ENCODE measurements at places on chromosomes 6 and 20.

DNA sequence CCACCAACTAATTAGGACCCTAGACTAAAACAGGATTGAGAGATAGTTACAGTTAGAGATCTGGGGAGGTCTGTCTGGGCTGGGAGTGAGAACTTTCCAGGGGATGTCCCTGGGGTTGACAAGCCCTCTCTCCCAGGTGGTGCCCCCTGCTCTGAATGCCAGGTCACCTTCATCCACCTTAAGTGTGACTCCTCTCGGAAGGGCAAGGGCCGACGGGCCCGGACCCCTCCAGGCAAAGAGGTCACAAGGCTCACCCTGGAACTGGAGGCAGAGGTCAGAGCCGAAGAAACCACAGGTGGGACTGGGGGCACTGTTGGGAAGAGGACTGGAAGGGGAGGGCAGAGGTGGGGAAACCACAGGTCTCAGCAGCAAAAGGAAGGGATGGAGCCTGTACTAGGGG, 17.0 kb upstream of the ZNF76 start:
- DNase-seq: no peak

- no peak for DNase-seq
Observed at GRCh38 chr6:101266063-101266462, 127.4 kb upstream of the GRIK2 start.

DNA sequence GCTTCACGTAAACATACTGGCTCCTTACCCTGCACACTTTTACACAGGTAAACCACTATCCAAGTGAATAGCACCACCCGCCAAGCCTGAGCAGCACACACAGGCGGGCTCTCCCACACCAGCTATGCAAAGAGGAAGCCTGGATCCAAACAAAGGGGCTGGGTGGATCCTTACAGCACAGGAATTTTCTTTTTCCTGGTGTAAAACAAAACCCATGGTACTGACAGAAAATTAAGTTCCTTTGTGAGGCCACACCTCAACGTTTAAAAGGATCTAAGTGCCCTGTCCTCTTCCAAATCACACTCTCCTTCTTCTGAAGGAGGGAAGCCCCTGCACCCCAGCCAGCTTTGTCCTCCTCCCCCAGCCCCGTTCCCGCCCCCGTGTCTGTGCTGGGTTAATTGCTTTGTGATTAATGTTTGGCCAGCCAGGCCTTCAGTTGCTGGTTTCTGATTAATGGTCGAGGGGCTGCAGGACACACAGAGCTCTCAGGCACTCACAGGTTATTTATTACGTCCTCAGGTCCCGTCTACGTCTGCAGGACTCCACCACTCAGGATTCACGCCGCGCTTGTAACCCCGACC, 6.1 kb downstream of the DACT2 start:
- no peak for DNase-seq

DNA sequence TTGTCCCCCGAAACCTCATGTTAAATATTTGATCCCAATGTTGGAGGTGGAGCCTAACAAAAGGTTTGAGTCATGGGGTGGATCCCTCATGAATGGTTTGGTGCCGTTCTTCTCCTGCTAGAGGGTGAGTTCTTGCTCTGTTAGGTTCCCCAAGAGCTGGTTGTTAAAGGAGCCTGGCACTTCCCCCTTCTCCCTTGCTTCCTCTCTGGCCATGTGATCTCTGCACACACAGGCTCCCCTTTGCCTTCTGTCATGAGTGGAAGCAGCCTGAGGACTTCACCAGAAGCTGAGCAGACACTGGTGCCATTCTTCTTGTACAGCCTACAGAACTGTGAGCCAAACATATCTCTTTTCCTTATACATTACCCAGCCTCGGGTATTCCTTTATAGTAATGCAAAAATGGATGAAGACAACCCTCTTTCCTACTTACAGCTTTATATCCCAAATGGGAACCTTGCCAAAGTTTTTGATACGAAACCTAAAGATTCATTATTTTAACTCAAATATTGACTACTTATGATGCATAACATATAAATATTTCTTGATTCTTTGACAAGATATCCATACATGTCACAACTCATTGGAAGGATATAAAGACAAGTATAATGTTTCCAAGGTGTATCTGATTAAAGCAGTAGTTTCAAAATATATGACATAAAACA, 61.0 kb downstream of the RNF182 start:
- DNase-seq: no peak

GRCh38 chr6:25943887-25944286, 13.4 kb upstream of the SLC17A2 start:
- no peak for DNase-seq

DNA sequence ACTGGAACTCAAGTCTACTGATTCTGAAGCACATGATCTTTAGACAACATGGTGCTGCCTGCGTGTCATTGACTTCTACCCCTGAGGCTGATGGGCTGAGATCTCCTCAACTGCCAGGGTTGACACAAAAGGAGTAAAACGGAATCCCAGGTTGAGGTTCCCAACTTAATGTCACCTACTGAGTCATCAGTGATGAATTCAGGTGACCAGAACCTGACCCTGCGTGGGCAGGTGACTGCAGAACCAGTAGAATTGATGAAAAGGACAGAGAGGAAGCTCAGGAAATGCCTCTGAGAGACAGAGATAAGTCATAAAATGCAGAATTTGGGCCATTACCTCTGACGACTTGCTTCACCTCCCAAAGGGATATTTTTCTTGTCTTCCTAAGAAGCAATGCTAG, 7.7 kb upstream of the KIZ start:
- no peak for DNase-seq

GRCh38 chr6:21409231-21409630, 184.3 kb upstream of the SOX4 start:
- no peak for DNase-seq

Data from WERI-Rb-1 (cell line).